ENCODE measurements at places on chromosomes 7 and 10.

DNA sequence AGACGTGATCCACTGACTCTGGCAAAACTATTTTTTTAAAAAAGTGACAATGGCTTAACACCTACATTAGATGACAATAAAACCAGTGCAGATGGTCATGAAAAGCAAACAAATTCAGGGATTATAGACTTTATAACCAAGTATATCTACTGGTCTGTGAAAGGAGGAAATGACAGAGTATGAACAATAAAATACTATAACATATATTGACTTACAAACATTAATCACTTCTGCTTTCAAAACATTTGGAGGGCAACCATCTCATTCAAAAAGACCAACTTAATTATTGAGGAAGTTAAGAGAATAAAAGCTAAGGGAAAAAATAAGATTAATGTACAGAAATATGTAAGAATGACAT, 34.8 kb downstream of the JMJD1C start:
- DNase-seq: no peak

GRCh38 chr7:50868426-50869100, 85.9 kb upstream of the GRB10 start:
- DNase-seq: peak; percentile 3

DNA sequence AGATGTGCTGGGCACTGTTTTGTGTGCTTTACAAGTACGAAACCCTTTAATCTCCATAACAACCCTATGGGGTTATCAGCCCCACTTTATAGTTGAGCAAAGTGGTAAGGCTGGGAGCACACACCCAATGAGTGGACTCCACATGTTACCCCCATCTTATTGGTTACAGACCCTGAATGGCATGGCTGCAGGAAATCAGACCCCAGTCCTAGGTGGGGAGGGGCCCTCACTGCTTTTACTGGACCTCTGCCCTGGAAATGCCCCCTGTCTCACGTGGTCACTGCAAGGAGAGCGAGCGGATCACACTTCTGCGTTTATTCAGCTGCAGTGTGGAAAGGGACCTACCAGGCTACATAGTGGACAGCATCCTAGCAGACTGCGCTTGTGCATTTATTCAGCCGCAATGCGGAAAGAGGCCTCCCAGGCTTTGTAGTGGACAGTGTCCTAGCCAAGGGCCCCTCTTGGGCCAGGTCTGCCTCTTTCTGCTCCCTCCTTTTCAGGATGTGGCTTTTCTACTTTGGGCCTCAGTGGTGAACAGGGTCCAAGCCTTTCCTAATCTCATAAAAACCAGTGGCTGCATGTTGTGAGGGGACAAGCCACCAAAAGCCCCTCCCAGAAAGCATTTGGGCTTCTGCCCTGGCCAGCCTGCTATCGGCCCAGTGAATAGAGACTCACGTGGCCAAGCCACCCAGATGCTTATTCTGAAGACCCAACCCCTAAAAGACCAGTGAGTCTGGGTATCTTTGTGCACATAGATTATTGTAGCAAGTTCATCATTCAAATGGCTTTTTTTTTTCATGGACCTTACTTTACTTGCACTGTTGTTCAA, 405.7 kb upstream of the RNF32 start:
- DNase-seq: no peak

- no peak for DNase-seq
These were observed 17.8 kb upstream of the ZKSCAN1 start for GRCh38 chr7:99997545-99998137.

Data from HFFc6 (cell line).